ENCODE measurements at places on chromosomes 1 and 21.

DNA sequence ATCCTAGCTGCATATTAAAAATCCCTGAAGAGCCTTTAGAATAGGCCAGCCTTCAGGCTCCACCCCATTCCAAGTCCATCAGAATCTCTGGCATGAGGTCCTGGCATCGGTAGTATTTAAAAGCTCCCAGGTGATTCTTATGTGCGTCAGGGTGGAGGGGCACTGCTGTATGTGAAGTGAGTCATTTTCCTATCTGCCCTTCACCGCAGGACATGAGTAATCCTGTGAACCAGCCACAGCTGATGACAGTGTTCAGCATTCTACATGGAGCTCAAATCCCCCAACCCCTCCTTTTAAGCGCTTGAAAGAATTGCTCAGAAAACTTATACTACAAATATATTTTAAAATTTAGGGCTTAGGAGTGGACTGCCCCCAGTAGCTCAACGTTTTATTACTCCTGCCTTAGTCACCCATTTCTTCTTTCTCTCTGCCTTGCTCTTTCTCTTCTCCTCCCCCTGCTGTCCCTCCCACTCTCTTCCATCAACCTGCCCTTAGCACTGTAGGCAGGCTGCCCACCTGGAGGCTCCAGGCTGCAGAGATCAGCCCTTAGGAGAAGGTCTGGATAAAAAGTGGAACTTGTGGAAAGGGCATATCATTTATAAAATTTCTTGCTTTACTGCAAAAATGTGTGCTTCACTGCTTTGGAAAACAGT, 73.8 kb upstream of the ZNF281 start:
- DNase-seq, result peak; percentile 21

DNA sequence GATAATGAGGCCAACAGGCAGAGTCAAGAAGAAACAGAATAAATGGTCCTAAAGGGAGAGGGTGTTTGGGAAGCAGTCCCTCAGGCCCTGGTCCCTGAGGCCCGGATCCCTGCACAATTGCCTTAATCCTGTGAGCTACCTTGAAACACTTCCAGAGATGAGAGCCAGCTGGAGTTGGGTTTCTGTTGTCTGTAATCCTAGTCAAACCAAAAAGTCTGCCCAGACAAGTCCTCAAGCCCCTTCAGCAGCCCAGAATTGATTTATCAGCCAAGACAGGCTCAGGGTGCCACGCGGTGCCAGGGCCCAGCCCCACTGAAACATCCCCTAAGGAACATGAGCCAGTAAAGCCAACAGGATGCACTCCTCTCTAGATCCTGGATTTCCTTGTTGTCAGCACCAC, 16.4 kb upstream of the CLSTN1 start:
- no peak for DNase-seq

DNA sequence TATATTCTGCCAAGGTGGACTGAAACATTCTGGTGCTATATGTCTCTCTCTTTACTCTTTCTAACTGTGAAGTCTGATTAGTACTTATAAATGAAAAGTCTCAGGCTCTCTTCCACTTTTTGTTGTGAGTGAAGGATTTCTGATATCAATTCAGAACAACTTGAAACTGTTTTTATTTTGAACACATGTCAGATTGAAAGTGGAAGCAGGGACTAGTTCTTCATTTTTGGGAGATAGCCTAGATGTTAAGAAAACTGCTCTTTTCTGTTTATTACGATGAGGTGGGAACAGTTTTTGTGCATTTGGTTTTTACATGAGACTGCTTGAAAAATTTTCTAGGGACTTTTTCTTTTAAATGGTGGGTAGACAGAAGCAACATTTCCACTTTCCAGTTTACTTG, 14.5 kb upstream of the GBP3 start:
- no peak for DNase-seq

DNA sequence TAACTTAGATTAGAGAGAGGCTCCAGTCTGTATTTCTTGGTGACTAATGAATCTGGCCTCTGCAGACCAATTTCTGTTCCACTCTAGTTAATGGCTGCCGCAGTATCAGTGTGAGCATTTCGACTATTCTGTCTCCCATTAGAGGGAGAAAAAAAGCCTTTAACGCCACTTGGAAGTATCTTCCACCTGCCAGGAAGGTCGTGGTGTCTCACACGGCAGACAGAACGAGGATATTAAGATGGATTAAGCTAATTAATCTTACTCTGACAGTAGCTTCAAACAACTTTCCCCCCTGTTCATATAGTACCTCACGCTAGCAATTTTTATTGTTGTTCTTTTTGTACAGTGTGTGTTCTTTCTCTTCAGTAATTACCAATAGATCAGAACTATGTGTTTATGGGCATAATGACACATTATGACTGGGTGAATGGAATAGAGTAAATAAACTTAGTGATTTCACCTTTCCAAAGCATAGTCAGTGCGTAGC, 153.8 kb downstream of the ADGRL2 start:
- DNase-seq, result no peak

DNA sequence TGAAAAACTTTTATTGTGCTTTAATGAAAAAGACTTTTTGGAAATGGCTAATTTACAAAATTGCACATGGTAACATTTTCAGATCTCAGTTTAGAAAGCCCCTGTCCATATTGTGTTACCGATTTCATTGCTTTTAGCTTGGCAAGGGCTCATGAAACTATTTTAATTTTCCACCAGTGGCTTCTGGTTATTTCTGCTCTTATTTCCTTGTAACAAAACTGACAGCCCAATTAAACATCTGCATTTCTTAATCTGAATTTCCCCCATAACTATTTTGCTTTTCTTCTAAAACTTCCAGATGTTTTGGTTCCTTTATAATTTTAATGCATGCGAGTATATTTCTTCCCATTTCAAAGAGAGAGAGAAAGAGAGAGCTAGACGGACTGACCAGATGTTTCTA, 264.8 kb downstream of the PTPRC start:
- no peak for DNase-seq

GRCh38 chr1:109566982-109567381, 18.6 kb downstream of the GNAI3 start:
- no peak for DNase-seq

GRCh38 chr1:204634260-204634910, 51.2 kb downstream of the LRRN2 start:
- DNase-seq, result no peak

- no peak for DNase-seq
Observed at GRCh38 chr1:171772312-171772711, 9.1 kb upstream of the METTL13 start.

GRCh38 chr1:4268262-4268888, 368.3 kb upstream of the C1orf174 start:
- DNase-seq, result no peak

DNA sequence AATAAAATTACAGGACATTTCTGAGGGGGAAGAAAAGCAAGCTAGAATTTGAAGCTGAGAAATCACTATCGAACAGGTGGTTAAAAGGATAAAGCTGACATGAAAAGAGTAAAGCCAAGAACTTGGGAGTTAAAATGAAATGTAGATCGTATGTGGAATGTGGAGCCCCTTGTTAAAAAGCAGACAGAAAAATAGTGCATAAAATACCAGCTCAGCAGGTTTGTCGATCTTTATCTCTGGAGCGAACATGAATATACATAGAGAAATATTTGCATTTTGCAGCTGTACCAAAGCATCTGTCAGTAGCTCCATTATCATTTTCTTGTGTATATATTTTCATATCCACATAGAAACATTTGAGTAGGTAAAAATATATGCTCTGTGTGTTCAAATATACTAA, 73.6 kb upstream of the CDC42BPA start:
- no peak for DNase-seq

DNA sequence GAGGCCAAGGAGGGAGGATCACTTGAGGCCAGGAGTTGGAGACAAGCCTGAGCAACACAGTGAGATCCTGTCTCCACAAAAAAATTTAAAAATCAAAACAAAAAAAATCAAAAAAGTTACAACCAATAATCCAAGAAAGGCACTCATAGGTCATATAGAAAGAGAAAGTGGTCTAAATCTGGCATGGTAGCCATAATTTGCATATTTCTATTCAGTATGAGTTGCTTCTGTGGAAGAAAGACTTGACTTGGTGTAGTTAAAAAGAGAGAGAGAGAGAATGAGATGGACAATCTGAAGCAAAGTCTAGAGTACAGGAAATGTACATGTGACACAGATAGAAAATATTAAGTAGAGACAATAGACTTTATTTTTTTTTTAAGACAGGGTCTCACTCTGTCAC, 22.5 kb downstream of the JMJD4 start:
- DNase-seq, result no peak

GRCh38 chr1:114033961-114034360, 54.7 kb downstream of the OLFML3 start:
- no peak for DNase-seq

GRCh38 chr1:6979003-6979613, 193.9 kb downstream of the CAMTA1 start:
- no peak for DNase-seq

DNA sequence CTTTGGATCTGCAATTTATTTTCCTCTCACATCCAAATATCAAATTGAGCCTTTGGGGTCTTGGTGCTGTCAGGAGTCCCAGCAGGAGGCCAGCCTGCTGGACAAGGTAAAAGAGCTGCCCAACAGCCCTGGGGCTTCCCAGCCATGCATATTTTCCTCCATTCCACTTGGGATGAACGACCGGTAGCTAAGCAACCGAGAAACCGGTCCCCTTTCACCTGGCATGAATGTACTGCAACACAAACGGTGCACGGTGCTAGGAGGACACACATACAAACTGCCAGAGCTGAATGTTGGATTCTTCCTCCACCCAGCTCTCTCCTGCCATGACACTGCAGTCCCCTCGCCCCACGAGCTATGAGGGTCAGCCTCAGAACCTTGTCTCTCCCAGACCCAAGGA, 42.7 kb downstream of the BCAR3 start:
- no peak for DNase-seq
